Activated T-cell treated with anti-CD3 and anti-CD28 coated beads, Interleukin-2, amount 50 U/mL, for 1 hour (primary cell): ENCODE measurements at places on chromosomes 1 and 21.

- no peak for DNase-seq
Observed at GRCh38 chr1:95021119-95021518, 51.6 kb downstream of the ALG14 start.

- DNase-seq, result no peak
Observed at GRCh38 chr1:203454986-203455471, 20.6 kb upstream of the PRELP start.

- DNase-seq, result no peak
Observed at GRCh38 chr1:48873944-48874343, 97.3 kb upstream of the BEND5 start.

GRCh38 chr1:99648107-99648506 is 2.2 kb downstream of the PALMD start:
- no peak for DNase-seq

DNA sequence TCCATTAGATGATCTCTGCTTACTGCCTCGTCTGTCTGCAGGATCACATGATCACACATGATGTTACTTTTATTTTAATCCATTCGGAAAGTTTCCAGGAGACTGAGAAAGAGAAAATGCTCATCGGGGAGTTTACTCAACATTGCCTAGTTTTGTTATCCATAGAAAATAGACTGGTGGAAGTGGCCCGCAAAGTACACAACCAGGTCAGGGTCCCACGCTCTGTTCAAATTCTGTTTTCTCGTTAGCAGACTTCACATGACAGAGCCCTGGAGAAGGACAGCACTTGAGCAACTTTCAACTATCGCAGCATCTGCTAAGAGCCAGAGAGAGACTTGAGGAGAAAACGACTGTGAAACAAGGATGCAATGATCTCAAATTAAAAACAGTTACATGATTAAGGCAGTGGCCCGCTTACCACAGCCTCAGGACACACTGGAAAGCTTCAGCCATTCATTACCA is 44.2 kb downstream of the ADAMTS1 start:
- no peak for DNase-seq

GRCh38 chr1:241090798-241091197 is 266.2 kb downstream of the RGS7 start:
- no peak for DNase-seq

GRCh38 chr1:34018285-34018684 is 146.7 kb downstream of the CSMD2 start:
- DNase-seq, result no peak

GRCh38 chr1:231106347-231106746 is 55.5 kb upstream of the TRIM67 start:
- DNase-seq, result no peak

- DNase-seq, result no peak
Observed at GRCh38 chr1:193451001-193451400, 264.6 kb upstream of the B3GALT2 start.

- DNase-seq, result no peak
Observed at GRCh38 chr1:113303267-113303666, 87.0 kb upstream of the MAGI3 start.

GRCh38 chr21:39564200-39564599 is 48.5 kb upstream of the B3GALT5 start:
- no peak for DNase-seq

DNA sequence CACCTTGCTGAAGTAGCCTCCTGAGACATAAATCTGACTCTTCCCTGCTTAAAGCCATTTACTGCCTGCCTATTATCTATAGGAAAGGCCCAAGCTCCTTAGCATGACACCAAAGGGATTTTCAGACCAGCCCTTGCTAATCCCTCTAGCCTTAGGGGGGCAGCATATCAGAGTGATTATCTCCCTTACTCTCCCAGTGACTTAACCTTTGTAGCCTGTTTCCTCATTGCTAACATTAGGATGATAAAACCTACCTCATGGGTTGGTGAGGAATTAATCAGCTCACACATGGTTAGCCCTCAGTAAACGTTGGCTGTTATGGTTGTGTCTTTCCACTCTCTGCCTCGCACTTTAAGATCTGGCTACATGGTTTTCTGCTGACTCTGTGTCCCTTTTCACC is 70.1 kb downstream of the ROR1 start:
- DNase-seq, result no peak

- no peak for DNase-seq
Observed at GRCh38 chr1:168760241-168760640, 31.2 kb upstream of the DPT start.

DNA sequence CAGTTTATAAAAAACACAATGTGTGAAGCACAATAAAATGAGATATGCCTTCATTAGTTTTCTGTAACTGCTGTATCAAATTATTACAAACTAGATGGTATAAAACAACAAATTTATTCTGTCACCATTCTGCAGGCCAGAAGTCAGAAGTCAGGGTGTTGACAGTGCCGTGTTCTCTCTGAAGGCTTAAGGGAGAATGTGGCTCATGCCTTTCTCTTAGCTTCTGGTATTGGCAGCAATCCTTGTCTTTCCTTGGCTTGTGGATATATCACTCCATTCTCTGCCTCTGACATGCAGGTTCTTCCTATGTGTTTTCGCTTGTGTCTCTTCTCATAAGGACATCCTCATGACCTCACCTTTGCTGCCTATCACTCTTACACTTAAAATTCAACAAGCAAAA is 10.1 kb downstream of the NEK7 start:
- no peak for DNase-seq

- DNase-seq, result no peak
Observed at GRCh38 chr1:56533197-56533596, 46.2 kb downstream of the PLPP3 start.
